CD4-positive, CD25-positive, alpha-beta regulatory T cell (primary cell): ENCODE measurements at places on chromosomes 5 and 9. TPM values are rescaled to one million over a fixed set of nuclear protein-coding genes. Genes with fewer than 3 reads are reported as not detected.

GRCh38 chr9:115590011-115590410 is 472.1 kb upstream of the TNC start:
- no peak overlapping the region for H3K27ac ChIP-seq
- DNase-seq, result no peak
- H3K27me3 ChIP-seq, result no peaks in the 10 kb centered on the region
- no peaks in the 10 kb centered on the region for H3K4me1 ChIP-seq

GRCh38 chr9:98795295-98795955 is 930 bp downstream of the ANKS6 start:
- H3K4me1 ChIP-seq, result peaks cover 13% of the 10 kb centered on the region
- H3K27ac ChIP-seq, result no peak overlapping the region
- peak overlapping the region; percentile 60 for H3K4me3 ChIP-seq
- DNase-seq, result no peak
- H3K27me3 ChIP-seq, result no peaks in the 10 kb centered on the region
- H3K36me3 ChIP-seq, result no peaks in the 10 kb centered on the region

- no peak overlapping the region for H3K4me3 ChIP-seq
- H3K27me3 ChIP-seq, result no peaks in the 10 kb centered on the region
- no peaks in the 10 kb centered on the region for H3K36me3 ChIP-seq
- no peaks in the 10 kb centered on the region for H3K4me1 ChIP-seq
- DNase-seq, result no peak
Measured at GRCh38 chr5:94545870-94546625, 72.4 kb downstream of the KIAA0825 start.

DNA sequence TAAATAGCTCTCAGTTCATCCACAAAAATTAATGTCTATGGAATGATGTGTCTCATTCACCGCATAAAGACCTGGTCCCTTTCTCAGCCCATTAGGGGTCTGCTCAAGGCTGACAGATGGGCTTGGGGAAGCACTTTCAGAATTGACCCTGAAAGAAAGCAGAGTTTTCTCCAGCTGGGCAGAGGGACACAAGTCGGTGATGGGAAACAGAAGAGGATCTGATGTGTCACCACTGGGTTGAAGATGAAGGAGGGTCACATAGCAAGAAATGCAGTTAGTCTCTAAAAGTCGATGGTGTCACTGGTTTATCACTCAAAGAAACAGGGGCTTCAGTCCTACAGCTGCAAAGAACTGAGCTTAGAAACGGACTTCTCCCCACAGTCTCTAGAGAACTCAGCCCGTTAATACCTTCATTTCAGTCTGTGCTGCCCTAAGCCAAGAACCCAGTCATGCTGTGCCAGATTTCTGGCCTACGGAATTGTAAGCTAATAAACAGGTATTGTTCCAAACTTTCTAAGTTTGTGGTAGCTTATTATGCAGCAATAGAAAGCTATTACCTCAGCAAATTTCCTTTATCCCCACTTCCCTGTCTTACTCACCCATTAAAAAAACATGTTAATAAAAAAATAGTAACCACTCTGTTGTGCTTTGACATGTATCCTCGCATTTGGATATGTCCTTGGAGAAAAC is 64.6 kb downstream of the ADAMTS12 start:
- no peak overlapping the region for H3K4me3 ChIP-seq
- H3K36me3 ChIP-seq, result no peaks in the 10 kb centered on the region
- H3K27me3 ChIP-seq, result no peaks in the 10 kb centered on the region
- H3K27ac ChIP-seq, result no peak overlapping the region
- H3K4me1 ChIP-seq, result no peaks in the 10 kb centered on the region

DNA sequence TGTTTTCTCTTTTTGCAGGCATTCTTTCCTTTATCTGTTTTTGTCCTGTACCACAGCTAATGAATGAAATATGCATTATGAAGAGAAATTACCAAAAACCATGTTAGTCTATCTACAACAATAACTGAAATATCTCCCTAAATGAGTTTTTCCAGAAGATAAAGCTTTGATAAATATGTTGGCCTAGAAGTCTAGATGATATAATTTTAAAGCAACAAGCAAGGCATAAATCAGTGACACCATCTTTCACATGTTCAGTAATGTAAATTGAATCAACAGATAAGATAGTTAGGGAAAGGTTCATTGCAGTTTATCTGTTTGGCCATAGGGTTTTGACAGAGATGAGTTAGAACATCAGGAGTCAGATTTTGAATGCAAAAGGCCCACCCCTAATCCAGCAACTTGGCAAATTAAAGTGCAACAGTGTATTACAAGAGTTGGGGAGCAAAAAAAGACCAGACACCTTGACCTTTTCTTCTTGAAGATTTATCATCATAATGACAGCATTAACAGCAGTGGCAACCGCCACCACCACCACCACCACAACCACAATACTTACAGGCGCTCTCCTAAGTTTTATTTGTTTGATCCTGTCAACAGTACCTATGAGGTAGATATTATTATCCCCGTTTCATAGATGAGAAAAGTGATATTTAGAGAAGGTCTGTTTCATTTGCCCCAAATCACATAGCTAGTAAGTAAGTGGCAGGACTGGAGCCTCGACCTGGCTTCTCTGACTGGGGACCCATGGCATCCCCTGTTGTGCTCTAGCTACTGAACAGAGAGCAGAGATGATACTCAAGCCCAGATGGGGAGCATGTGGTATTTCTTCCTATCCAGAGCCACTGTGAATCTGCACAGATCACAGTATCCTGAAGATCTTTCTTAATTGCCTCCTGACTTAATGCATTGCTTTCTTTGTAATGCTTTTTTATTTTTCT is 122.8 kb upstream of the DHFR start:
- H3K27ac ChIP-seq, result no peak overlapping the region
- no peaks in the 10 kb centered on the region for H3K27me3 ChIP-seq
- no peak for DNase-seq
- peaks cover 15% of the 10 kb centered on the region for H3K36me3 ChIP-seq

DNA sequence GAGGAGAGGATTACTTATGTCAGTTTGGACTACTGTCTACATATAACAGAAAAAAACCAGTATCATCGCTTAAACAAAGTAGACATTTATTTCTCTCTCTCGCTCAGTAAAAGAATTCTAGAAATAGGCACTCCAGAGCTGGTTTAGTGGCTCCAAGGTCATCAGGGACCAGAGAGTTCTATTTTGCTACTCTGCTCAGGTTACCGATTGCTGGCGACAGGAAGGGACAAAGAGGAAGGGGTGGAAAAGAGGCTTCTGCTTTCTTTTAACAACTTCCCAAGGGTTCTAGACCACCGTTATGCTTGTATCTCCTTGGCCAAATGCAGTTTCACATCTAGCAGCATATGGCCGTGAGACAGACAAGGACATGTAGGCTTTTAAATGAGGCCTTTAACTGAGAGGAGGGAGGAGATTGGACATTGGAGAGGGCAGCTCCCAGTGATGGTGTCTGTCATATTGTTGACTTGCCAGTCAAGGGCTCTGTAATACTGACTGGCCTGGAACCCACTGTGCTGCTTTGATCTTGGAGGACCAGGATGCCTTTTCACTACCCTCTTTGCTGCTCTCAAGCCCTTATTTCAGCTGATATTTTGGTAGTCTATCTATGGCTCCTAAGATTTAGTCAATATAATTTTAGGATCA is 15.6 kb upstream of the DCP2 start:
- no peak overlapping the region for H3K27ac ChIP-seq
- no peaks in the 10 kb centered on the region for H3K36me3 ChIP-seq
- H3K27me3 ChIP-seq, result no peaks in the 10 kb centered on the region
- no peak for DNase-seq
- H3K4me1 ChIP-seq, result peaks cover 4% of the 10 kb centered on the region
- no peak overlapping the region for H3K4me3 ChIP-seq

DNA sequence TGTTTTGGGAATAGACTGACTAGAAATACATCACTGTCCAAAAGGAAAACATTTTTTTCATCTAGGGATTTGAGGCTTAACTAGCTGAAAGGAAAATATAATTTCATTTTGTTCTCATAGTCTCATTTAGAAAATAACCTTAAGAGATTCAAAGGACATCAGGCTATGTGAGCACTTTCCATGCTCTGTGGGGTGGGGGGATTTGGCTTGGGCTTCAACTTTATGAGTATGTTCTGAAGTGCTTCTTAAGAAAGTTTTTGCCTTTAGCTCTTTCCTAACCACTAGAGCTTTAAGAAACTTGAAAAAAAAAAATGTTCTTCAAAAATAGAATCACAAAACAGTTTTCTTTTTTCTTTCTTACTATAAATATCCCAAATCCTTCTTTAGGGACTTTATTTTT is 17.6 kb downstream of the CDH6 start:
- no peak for DNase-seq
- no peaks in the 10 kb centered on the region for H3K36me3 ChIP-seq

- H3K4me3 ChIP-seq, result no peak overlapping the region
Measured at GRCh38 chr5:112475747-112476365, 56.8 kb upstream of the EPB41L4A start.

GRCh38 chr9:116451500-116452115 is 235.5 kb upstream of the TRIM32 start:
- no peak for DNase-seq
- H3K4me1 ChIP-seq, result no peaks in the 10 kb centered on the region
- H3K27ac ChIP-seq, result no peak overlapping the region
- H3K27me3 ChIP-seq, result no peaks in the 10 kb centered on the region

PLEKHG4B gene
- not detected for total RNA-seq
